ENCODE measurements at places on chromosomes 2 and 18.

- DNase-seq, result no peak
Observed at GRCh38 chr2:66601624-66602023, 166.7 kb downstream of the MEIS1 start.

GRCh38 chr2:15170070-15170775 lies 390.9 kb downstream of the NBAS start:
- DNase-seq, result no peak

DNA sequence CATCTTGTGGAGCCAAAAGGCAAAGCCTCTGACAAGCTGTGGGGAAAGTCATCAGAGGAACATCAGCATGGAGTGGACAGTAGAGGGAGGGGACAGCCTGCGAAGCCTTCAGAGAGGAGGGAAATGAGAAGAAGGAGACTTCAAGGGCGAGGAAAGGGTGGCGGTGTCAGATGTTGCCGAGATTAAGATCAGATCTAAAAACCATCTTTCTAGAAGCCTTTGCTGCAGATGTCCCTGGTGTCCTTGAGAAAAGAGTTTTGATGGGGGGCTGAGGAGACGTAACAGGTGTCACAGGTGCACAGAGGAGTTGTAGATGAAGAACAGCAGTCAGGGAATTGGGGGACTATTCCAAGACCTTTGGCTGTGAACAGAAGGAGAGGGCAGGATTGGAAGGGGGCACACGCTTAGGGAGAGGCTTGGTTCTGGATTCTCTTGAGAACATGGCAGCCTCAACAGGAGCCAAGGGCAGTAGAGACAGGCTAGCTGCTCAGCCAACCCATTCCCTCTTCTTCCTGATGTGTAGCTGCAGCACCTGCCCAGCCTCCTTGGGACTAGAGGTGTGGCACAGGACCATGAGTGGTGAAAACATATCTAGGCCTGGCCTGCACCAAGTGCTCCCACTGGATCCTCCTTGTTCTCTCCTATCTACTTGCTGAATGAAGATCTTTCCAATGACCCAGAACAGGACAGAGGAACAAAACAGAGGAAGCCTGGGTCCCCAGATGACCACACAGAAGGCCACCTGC lies 22.7 kb upstream of the NCL start:
- no peak for DNase-seq

GRCh38 chr2:222535477-222535876 lies 111.1 kb downstream of the SGPP2 start:
- no peak for DNase-seq

GRCh38 chr18:28485210-28485801 lies 308.4 kb upstream of the CDH2 start:
- DNase-seq, result no peak

GRCh38 chr2:181457741-181458425 lies 697 bp downstream of the ITGA4 start:
- peak; percentile 25 for DNase-seq

DNA sequence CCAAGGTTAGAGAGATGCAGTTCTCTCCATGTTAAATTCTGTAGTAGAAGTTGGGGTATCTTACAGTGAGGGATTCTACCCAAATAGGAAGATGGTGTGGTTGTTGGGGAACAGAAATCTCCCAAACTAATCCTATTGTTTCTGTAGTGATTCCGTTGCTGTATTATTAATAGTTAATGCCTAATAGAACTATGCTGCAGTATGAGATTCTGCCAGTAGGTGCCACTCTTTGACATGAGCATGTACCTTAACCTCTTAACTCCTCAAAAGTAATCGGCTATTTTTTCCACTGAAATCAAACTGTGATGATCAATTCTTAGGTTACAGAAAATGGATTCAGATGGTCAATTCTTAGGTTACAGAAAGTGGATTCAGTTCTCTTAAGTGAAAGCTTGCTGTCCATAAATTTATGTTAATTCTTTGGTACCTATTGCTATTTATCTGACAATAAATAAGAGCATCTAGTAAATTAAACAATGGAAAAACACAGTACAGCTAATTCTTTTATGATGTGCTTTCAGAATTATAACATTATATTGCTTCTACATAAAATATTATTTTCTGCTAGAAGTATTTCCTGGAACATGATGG lies 97.9 kb upstream of the DLX2 start:
- DNase-seq, result no peak

GRCh38 chr2:176293334-176293733 lies 24.1 kb downstream of the MTX2 start:
- no peak for DNase-seq

DNA sequence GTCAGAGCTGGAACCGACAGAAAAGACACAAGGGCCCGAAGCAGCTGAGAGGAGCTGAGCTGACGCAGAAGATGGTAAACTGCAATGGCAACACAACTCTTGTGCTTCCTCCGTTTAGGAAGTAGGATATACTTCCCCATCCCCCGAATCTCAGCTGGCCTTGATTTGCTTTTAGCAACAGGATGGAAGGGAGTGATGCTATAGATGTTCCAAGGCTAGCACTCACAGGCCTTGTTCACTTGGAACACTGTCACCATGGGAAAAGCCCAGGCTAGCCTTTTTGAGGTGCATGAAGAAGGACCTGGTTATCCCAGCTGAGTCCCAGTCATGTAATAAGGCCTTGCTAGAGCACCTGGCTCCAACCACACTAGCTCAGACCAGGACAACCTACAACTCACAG lies 26.0 kb downstream of the STAT1 start:
- DNase-seq, result no peak

DNA sequence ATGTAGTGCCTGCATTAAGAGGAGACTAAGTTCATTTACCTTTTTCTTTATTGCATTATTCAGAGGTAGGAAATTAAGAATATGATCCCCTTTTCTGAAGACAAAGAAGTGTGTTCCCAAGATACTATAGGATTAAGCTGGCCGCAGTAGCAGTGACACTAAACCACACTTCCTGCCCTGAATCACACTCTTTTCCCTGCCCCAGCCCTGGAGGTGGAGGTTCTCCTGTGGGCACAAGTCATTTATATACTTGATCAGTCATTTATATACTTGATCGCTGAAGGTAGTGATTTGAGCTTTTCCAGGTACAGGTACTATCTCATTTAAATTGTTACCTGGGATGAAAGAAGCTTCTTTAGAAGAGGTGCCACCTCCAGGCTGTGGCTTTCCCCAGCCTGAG lies 78.6 kb downstream of the ARMC9 start:
- no peak for DNase-seq

- no peak for DNase-seq
Observed at GRCh38 chr2:225040856-225041206, 1.4 kb downstream of the DOCK10 start.

DNA sequence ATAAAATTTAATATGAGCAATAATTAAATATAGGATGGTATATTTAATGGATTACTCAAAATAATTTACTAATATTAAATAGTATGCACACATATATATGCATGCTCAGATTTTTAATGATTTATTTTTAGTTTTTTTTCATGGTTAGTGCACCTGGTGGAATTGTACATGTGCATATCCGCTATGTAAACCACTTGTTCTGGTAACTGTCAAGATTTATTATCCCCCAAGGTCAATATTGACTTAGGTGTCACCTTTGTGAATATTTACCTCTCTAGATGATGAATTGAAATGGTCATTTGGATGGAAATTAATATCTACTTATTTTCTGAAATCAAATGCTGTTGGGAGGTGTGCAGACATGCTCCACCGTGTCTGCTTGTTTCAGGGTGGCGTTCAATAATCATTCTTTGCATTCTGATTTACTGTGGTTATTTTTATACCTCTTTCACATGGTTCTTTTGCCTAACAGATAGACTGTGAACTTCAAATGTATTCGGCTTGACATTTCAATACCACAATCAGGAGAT lies 14.7 kb downstream of the CNTNAP5 start:
- no peak for DNase-seq
